Fibroblast of the conjunctiva (primary cell): ENCODE measurements at places on chromosomes 5 and 9.

GRCh38 chr9:81207651-81208050 lies 481.7 kb downstream of the TLE1 start:
- DNase-seq: no peak

GRCh38 chr5:171242521-171242920 lies 66.5 kb upstream of the TLX3 start:
- DNase-seq: no peak

GRCh38 chr5:78527054-78527859 lies 121.3 kb downstream of the LHFPL2 start:
- peak; percentile 86 for DNase-seq

- no peak for DNase-seq
Observed at GRCh38 chr5:126745259-126745992, 31.5 kb upstream of the LMNB1 start.

DNA sequence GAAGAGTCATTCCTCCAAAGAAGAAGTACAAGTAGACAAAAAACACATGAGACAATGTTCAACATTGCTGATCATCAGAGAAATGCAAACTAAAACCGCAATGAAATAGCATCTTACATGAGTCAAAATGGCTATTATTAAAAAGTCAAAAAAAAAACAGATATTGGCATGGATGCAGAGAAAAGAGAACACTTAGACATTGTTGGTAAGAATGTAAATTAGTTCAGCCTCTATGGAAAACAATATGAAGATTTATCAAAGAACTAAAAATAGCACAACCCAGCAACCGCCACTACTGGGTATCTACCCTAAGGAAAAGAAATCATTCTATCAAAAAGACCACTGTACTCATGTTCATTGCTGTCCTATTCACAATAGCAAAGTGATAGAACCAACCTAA lies 157.5 kb downstream of the CHSY3 start:
- no peak for DNase-seq

DNA sequence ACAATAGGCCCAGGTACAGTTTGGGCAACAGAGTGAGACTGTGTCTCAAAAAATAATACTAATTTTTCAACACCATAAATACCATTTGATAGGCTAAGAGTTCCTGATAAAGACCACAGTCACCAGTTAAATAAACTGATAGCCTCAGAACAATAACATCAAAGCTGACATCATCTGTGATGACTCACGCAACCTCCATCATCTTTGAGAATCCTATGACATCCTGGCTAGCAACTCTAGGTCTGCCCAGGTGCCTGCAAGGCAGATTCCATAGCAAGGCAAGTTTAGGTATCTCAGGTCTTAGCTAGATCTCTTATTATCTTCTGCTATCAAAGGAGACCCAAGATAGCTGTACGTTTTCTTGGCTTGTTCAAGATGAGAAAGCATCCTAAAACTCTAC lies 30.5 kb upstream of the UBAP2 start:
- DNase-seq: no peak

GRCh38 chr9:91856419-91856818 lies 93.6 kb downstream of the ROR2 start:
- no peak for DNase-seq

DNA sequence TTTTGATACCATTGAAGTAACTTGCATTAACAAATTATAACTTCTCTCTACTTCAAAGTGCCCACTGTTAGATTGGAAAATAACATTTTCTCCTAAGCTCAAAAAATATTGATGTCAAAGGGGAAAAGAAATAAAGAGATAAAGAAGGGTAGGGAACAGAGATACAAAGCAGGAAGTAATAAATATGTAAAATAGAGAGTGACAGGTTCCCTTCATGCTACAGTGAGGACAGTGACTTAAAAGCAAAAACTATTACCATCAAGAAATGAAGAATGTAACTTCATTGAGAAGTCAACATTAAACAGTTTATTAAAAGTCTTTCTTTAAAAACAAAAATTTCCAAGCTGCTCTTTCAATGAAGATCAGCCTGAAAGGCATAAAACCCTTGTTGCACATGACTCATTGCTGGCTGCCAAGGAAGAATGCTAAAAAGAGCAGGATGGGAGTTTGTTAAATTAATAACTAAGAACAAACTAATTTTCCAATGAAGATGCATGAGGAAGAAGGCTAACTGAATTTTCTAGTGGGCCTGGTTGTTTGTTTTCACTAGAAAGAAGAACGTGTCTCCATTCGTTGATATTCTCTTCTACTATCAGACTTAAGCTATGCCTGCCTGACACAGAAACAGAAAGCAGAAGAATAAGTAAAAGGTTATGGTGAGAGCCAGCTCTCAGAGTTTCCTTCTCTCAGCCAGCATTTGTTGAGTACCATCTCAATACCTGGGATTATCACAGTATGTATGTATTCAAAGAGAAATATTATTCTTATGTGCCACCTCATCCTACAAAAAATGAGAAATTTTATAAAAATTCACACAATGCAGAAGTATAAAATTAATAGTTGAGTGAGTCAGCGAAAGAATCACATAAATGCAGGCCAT lies 197.8 kb upstream of the NREP start:
- no peak for DNase-seq

- no peak for DNase-seq
Observed at GRCh38 chr9:136541179-136541578, 4.7 kb downstream of the NOTCH1 start.

DNA sequence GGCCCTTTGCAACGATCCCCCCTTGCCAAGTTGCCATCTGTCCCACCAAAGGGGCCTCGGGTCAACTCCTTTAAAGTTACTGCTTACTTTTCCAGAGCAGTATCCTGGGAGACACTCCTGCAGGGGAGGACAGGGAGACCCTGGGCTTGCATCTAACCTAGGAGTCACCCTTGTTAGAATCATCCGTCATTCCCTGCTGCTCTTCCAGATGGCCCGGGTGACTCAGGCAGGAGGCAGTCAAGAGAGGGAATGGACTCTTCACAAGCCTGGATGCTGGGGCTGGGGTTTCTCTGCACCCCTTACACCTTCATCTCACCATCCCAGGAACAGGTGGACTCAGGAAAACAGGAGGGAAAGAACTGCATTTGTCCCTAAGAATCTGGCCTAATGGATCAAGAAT lies 175.6 kb downstream of the GABBR2 start:
- DNase-seq: no peak

- DNase-seq: no peak
Observed at GRCh38 chr5:82095536-82095935, 123.7 kb downstream of the ATG10 start.

- no peak for DNase-seq
Observed at GRCh38 chr5:80990971-80991370, 30.8 kb downstream of the RASGRF2 start.
